ENCODE measurements at places on chromosomes 1 and 21. TPM values are rescaled to one million over a fixed set of nuclear protein-coding genes. Genes with fewer than 3 reads are reported as not detected.

Gene NES
- 16.0 TPM for total RNA-seq

Gene RBP7
- total RNA-seq, result 36.3 TPM

Gene SYT14
- total RNA-seq, result 0.49 TPM

Gene UQCRHL
- total RNA-seq, result 1.5 TPM

Gene KCNJ10
- total RNA-seq, result not detected

Gene HOOK1
- 24.6 TPM for total RNA-seq

Gene HPCA
- not detected for total RNA-seq
